Fibroblast of lung (primary cell): ENCODE measurements at places on chromosomes 7 and 10.

DNA sequence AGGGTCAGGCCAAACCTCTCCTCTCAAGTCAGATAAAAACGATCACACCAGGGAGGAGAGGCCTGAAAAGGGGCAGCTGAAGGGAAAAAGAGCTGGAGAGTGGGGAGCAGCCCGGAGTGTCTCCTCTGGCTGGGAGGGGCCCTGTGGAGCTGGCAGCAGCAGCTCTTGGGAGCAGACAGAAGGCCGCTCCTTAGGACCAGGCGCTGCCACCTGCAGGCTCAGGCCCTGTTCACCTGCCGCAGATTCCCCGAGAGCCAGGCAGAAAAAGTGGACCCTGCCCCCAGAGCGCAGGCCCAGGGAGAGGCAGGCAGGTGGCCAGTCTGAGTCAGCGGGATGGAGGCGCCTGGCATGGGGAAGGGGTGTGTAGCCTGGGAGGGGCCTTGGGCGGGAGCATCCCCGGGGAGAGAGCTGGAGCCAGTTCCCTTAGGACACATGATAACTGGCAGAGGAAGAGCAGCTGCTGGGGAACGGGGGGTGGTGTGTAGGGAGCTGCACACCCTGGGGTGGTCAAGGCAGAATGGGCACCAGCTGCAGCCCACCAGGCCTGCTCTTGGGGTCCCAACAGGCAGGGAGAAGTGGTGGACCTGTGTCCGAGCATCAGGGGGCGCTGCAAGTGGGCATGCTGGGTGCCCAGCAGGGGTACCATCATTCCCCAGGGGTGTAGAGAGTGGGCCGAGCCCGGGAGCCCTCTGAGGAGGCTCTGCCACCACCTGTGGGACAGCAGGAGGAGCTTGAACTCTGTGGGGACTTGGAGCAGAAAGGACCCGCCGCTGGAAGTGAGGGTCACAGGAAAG is 177.2 kb upstream of the RHEB start:
- peak; percentile 29 for DNase-seq

GRCh38 chr10:58791137-58791536 is 278.5 kb downstream of the BICC1 start:
- peak; percentile 74 for DNase-seq

- no peak for DNase-seq
Observed at GRCh38 chr10:114073395-114074186, 29.9 kb downstream of the ADRB1 start.

DNA sequence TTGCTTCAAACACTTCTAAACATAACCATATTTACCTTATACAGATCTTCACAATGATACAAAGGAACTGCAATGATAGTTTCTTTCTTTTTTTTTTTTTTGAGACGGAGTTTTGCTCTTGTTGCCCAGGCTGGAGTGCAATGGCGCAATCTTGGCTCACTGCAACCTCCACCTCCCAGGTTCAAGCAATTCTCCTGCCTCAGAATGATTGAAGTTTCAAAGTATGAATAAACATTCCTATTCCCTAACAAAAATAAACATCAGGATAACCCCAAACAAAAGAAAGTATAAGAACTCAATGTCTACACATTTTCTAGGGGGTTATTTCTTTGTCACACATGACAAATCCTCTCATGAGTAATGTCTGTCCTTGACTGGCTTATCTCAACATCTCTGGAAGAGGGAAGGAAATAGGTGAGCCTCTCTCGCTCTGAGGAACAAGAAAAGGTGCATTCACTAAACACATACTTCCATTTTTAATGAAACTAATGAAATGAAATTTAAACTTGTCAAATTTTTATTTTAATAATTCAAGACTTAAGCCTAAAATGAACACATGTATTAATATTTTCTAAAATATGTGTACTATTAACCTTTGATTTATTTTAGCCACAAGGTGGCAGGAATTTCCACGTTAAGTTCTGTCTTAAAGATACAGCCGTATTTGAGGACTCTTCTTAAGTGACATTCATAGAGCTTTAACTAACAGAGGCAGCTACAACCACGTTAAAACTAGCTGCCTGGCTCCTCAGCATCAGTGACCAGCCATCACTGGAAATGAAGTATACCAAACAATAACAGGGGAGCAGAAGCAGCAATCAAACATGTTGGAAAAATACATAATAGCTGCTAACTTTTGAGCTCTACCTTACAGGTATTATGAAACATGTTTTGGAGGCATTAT is 58.3 kb downstream of the MALSU1 start:
- peak; percentile 66 for DNase-seq

DNA sequence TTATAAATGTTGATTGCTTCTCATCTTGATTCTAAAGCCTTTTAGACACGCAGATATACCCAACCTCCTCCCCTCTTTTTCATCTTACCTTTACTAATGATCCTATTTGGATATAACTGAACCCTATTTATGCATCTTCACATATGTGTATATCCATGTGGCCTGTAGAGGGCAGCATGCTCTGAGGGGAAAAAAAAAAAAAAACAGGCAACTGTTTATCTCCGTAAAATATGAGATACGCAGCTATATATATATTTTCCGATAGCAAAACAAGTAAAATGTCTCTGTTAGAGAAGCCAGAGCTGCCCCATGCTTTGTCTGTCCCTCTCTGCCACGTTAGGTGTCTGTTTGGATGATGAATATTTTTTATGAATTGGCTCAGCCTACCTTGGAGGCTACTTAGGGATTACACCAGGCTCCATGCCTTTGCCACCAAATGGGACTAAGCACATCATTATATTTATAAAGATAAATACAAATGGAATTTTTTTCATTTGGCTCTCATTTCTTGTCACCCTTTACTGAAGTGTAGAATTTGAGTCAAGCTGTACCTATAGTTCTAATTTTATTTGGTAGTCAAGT is 174.8 kb upstream of the FZD1 start:
- DNase-seq = peak; percentile 70
